ENCODE measurements at places on chromosomes 13 and 19.

GRCh38 chr13:98236197-98236596 lies 59.1 kb upstream of the RNF113B start:
- DNase-seq: no peak

DNA sequence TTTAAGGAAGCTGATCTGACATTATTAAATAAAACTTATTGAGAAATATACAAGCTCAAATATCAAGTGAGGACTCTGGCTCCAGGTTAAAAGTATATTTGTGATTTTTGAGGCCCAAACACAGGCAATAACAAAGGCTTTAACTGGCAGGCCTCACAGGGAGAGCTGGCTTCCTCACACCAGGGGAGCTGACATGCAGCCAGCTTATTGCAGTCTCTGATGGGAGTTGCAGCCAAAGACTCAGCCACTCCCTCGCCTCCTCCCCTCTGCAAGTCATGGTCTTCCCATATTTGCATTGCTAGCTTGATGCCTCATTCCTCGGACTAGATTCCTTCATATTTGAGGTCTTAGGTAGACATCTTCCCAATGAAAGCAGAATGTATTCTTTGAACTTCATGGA lies 647.1 kb upstream of the SLITRK6 start:
- no peak for DNase-seq

- DNase-seq: no peak
These were observed 11.6 kb downstream of the CLEC4G start for GRCh38 chr19:7720351-7720750.

DNA sequence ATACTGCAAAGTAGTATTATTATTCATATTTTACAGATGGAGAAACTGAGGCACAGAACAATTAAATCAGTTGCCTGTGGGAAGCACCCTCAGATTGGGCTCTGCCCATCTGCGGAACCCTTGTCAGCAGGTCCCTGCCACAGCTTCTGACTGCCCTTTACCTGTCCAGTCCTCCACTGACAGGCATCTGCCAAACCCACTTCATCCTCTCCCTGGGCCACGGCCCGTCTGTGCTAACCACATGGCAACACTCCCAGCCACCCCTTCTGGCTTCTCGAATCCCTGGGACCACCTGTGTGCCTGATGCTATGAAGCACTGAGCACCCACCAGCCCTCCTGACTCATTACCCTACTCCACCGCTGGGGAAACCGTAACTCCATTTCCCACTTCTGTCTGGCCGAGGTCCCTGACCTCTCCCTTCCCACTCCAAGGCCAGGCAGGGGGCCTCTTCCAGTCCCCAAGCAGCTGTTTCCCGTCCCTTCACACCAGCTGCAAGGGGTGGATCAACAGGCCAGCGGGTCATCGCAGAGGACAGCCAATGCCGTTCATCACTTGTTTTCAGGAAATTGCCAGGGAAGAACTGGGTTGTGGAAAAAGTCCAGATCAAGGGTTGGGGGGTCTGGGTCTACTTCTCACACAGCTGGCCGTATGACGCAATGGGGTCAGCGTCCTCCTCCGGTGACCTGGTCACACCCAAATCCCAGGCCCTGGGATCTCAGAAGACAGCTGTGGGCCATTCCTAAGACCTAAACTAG lies 2.5 kb downstream of the KANK3 start:
- no peak for DNase-seq

GRCh38 chr19:15108845-15109767 lies 1.9 kb downstream of the SYDE1 start:
- no peak for DNase-seq

Measured in NCI-H1105 treated with DMSO at 0.1 percent for 48 hours (cell line).